Adipose tissue (tissue), 3 donors: ENCODE measurements at places on chromosomes 16 and 17. TPM values are rescaled to one million over a fixed set of nuclear protein-coding genes. Genes with fewer than 3 reads are reported as not detected.

The PRDM7 gene
- polyA plus RNA-seq, result not detected

The KRTAP2-2 gene
- polyA plus RNA-seq, result not detected

The AURKB gene
- polyA plus RNA-seq, result 0.56 TPM

The GAS2L2 gene
- polyA plus RNA-seq, result 0.22 TPM
